HTR-8/SVneo (cell line): ENCODE measurements at places on chromosomes 1 and 21.

DNA sequence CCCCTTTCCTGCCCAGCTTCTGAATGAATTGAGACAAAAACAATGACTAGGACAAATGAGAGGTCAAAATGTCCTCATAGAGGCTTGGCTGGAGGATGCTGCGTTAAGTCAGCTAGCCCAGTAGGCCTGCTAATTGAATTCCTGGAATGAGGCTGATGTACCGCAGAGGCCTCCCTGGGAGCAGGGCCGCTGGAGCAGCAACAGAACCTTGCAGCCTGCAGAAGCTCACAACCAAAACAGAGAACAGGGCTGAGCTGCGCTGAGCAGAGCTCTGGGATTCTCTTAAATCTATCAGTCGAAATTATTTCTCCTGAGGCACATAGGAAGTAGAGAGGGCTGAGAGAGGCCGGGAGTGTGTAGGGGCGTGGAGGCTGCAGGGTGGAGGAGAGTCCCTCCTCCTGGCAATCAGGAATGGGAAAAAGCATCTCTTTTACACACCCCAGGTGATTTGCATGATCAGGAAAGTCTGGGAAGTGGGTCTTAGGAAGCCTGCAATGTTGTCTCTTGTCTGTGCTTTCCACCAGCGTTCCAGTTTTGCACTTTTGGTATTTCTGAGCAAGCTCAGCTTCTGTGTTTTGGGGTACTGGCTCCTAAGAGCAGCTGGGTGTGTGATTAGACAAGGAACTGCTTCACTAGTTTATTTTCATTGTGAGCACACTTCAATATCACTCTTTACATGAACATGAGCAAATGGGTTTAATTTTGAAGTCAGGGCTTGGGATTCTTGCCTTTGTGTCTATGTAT lies 66.5 kb downstream of the RYR2 start:
- DNase-seq = no peak

GRCh38 chr1:41963636-41964035 lies 44.9 kb upstream of the HIVEP3 start:
- no peak for DNase-seq

DNA sequence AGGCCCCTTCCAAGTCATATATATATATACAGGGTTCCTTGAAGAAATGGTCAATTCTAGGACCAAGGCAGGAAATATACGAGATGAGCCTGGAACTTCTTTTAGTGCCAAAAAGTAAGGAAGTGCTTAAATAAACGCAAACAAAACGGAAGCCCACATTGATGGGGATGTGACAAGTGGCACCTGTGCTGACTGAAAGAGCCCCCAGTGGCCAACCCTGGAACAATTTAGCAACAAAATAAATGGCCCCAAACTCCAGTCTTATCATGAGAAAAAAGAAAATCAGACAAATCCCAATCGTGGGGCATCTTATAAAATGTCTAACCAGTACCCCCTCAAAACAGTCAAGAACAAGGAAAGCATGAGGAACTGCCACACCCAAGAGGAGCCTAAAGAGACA lies 17.7 kb downstream of the PLA2G5 start:
- no peak for DNase-seq

DNA sequence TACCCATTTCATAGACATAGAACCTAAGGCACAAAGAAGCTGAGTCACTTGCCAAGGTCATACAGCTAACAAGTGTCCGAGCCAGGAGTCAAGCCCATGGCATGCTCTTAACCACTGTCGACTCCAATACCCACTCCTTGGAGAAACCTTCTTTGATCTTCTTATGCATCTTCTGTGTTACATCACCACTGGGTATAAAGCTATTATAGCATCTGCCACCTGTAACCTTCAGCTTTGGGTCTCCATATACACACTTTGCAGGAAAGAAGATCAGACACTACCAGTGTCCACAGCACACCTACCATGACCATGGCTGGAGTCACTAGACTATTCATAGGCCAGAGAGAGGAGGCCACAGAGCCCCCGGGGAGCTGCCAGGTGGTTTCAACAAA lies 29.1 kb downstream of the GPA33 start:
- DNase-seq = no peak

- peak; percentile 56 for DNase-seq
These were observed 794 bp downstream of the NID1 start for GRCh38 chr1:236063919-236064673.

GRCh38 chr1:159587461-159587951 lies at the start of gene APCS:
TSS of gene APCS (plus strand) at chr1:159587826. CDS start at chr1:159587922, 96 bp downstream.
- DNase-seq = no peak

DNA sequence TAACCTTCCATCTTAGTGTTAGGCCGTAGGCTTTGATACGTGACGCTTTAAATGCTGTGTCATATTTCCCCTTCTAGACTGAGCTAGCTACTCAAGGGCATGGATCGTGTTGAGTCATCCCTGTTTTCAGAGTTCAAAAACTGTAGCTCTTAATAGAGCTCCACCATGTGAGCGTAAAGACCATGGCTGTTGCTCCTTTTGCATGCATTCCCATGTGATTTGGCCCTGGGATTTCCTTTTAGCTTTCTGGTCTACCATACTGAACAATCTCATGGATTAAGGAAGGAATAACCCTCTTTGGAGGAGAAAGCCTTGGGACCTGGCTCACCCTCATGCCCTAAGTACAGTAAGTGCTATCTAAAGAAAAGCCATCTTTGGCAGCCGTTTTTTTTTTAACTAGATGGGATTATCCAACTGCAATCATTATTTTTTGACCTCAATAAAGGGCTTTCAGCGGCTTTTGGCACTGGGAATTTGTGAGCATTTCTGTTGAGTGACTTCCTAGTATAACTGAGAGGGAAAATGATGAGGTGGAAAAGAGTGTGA lies 76.6 kb downstream of the PLPP3 start:
- no peak for DNase-seq

- DNase-seq = peak; percentile 62
These were observed 316.9 kb upstream of the VAMP3 start for GRCh38 chr1:7454052-7454815.

- no peak for DNase-seq
These were observed 22.8 kb upstream of the LBR start for GRCh38 chr1:225450491-225451191.

DNA sequence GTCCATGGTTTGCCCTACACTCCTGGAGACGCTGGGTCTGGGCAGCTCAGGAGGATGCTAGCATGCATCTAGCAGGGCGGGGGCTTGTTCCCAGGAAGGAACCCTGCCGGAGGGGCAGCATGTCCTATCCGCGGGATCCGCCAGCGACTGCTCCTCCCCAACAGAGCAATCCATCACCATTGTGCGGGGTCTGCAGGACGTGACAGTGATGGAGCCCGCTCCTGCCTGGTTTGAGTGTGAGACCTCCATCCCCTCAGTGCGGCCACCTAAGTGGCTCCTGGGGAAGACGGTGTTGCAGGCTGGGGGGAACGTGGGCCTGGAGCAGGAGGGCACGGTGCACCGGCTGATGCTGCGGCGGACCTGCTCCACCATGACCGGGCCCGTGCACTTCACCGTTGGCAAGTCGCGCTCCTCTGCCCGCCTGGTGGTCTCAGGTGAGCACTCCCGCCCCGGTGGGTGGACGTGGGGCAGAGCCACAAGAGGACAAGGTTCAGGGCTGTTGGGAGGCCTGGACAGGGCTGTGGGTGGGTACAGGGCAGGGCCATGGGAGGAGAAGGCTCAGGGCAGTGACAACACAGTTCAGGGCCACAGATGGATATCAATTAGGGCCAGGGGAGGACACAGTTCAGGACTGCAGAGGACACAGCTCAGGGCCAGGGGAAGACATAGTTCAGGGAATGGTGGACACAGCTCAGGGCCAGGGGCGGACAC lies 71.3 kb downstream of the OBSCN start:
- no peak for DNase-seq

GRCh38 chr1:5856246-5856815 lies 135.9 kb downstream of the NPHP4 start:
- DNase-seq = peak; percentile 19

GRCh38 chr21:16538405-16538804 lies 808.6 kb downstream of the USP25 start:
- DNase-seq = no peak

DNA sequence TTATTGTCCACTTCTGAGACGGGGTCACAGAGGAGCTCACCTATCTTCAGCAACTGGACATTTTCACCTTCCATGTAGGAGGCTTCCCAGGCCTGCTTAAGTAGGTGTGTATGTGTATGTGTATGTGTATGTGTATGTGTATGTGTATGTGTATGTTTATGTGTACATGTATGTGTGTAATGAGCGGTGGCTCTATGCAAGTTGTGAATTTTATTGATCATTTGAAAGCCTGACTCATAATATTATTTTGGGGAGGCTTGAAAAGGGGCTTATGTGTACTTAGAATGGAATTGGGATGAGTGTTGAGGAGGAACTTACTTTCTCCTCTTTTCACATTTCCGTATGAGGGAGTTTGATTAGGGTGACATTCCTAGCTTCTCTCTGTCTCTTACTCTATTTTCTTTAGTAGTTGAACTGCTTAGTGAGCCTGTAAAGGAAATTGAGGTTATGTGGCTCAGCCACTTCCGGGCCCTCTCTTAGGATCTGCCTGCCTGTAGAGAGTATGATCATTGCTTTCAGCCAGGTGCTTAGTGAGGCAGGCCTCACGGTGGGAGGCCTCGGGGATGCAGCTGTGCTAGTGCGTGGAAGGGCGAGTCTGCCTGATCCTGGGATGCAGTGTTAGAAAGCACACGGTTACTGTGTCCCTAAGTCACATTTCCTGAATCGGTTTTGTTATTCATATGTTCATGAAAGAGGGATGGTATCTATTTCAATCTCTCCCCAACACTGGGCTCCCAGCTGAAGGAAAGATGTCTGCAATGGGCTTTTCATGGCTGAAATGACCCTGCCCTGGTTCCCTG lies 61.0 kb downstream of the IER5 start:
- DNase-seq = no peak

DNA sequence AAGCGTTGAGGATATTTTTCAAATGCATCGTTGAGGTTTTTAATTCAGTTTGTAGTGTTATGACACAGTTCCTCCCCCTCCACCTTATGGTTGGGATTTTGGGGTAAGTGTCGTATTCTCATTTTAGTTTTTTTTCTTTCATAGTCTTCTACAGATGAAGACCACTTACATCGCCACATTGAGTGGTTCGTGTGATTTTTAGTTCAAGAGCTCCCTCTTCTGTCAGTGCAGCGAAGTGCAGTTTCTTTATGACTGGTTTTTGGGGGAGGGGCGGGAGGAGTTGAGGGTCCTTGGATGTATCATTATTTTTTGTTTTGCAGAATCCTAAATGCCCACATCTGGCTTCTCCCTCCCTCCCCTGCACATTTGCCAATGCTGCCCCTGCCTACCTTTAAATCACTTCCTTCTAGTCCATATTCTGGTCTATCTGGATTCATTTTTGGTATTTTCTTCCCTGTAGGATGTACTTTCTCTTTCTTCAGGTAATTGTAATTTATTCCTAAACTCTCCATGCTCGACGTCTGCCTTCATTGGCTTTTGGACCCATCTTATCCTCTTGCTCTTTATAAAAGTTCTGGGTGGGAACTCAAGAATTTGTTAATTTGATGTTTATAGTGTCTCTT lies 433.1 kb downstream of the CAMTA1 start:
- DNase-seq = peak; percentile 60

DNA sequence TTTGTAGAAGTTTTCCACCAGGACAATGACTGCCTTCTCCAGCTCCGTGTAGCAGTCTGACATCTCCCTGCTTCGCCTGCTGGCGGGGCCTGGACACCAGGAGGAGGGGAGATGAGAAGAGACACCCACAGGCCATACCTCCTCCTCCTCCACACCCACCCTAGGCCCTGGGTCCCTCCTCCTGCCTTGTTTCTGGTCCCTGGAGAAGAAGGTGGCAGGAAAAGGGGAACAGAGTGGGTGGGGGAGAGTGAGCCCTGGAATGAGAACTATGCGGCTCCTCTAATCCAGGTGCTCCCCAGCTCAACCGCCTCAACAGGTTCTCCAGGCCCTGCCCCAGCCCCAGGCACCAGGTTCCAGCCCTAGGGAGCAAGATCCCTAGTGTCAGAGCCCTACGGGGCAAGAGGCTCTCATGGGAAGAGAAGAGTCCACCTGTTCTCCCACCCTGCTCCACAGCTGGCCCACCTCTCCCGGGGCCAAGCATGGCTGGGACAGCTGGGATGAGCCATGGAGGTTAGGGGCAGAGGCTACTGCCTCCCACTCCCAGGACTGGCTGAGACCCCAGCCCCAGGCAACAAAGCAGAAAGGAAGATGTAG lies 4.8 kb downstream of the S100A16 start:
- no peak for DNase-seq

DNA sequence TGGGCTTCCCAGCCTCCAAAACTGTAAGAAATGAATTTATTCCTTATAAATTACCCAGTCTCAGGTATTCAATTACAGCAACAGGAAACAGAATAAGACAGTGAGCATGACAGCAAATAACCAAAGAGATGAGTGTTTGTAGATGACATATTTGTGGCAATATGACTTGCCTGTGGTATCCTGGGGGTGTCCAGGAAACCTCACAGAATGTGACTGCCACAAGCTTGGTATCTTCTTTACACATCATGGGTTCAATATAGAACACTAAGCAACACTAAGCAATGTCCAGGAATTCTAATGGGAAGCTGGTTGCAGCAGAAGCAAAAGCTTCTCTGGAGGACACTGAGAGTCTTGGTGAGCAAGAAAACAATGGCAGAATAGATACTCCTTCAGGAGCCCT lies 236.4 kb upstream of the BEND5 start:
- DNase-seq = no peak

- DNase-seq = no peak
These were observed 20.6 kb downstream of the JUN start for GRCh38 chr1:58763214-58763613.

- no peak for DNase-seq
These were observed 859 bp downstream of the NFASC start for GRCh38 chr1:204871405-204872037.

- no peak for DNase-seq
These were observed at the start of gene CD101 for GRCh38 chr1:117001254-117001927. TSS of gene CD101 (plus strand) at chr1:117001760. CDS start at chr1:117001818, 58 bp downstream.

DNA sequence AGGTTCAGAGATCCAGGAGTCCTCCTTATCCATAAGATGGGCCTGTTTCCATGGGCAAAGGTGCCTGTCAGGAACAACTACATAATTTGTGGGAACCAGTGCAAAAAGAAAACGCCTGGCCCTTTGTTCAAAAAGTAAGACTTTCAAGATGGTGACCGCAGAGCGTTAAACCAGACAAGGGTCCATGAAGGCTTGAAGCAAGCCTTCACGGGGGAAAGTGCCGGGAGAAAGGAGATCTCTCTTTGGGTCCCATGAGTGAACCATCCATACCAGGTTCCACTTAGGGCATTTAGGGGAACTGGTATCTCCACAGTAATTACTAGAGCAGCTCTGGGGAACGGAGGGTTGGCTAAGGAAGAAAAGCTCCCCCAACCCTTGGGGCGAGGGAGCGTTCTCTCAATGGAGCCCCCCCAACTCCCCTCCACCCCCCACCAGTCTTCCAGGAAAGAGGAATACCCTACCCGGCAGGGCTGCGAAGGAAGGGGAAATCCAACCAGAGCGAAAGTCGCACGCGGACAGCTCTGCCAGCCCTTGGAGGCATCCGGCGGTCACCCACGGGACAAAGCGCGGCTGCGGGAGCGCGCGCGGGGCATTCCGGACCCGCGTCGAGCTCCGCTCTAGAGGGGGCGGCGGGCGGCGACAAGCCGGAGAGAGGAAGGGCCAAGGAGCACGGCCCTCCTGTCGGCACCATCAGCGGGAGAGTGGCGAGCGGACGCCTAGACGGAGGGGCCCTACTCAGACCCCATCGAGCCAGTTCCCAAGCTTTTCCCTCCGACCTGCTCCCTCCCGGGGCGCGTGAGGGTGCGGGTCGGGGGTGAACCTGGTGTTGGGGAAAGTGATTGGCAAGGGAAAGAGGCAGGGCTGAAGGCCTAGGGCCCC lies 687 bp upstream of the RASSF5 start:
- no peak for DNase-seq
